ENCODE measurements at places on chromosomes 4 and X. TPM values are rescaled to one million over a fixed set of nuclear protein-coding genes. Genes with fewer than 3 reads are reported as not detected.

GRCh38 chr4:117773064-117773936 is 261.0 kb upstream of the NDST3 start:
- DNase-seq: no peak

DNA sequence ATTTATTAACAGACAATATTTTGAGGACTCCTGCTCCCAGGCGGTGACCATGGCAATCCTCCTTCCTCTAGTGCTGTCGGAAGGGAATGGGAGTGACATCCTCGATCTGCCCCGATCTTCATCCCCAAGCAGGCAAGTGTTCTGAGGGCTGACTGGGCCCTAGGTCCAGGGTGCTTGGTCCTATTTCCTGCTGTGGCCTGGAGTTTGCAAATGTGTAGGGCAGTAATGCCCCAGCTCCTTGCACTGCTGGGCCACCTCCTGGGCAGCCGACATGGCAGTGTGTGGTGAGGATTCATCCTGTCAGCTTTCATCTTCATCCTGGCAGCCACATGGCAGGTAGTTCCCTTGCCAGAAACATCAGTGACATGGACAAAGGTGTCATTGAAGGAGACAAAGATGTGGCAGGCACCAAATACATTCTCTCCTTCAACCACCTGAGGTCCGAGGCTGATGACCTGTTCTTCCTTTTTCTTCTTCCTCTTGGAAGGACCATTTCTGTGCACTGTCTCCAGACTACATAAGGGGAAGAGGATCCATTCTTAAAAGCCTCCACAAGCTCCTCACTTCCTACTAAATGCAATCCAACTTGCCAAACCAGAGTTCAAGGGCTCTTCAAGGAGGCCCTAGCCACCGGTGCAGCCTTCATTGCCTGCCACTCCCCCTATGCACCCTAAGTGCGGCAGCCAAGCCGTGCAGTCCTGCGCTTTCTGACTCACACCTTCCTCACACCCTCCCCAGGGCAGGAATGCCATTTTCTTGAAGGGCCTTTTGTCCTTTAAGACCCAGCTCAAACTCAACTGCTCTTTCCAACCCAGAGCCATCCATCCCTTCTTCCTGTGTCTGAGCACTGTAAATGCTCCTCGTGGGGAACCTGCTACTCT is 65.7 kb downstream of the TMEM154 start:
- peak; percentile 58 for DNase-seq

- DNase-seq: no peak
Measured at GRCh38 chr4:147509386-147509785, 28.5 kb downstream of the EDNRA start.

The RTL5 gene
- 4.4 TPM for total RNA-seq

GRCh38 chr4:70718811-70719604 is 2.8 kb upstream of the RUFY3 start:
- DNase-seq: no peak

DNA sequence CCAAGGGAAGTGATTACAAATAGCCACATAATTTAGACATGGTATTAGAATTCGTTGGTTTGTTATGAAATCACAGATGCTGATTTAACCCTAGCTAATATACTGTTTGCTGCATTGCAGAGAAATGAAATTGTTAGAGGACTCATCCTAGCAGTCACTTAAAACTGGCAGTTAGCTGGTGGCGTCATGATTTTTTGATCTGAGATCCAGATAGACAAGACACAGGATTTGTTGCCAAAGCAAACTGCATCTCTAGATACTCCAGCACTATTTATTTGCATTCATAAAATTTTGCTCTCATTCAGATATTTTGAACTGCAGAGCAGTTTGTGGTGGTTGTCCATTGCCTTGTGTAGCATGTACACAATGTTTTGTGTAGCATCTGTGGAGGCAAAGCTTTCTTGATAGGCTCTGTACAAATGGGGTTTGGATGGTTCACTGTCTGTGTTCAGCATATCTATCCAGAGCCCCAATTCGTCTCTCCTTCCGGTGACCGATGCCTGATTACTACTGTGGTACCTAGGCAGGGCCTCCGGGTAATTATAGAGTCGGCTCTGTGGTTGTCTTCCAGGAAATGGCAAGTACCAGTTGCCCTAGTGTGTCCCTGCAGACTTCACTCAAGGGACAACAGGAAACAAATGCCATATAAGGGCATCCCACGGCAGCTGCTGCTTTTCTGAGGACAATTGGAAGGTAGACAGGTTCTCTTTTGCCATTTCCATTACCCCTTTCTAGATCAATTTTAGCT is 30.1 kb upstream of the SPARCL1 start:
- no peak for DNase-seq

DNA sequence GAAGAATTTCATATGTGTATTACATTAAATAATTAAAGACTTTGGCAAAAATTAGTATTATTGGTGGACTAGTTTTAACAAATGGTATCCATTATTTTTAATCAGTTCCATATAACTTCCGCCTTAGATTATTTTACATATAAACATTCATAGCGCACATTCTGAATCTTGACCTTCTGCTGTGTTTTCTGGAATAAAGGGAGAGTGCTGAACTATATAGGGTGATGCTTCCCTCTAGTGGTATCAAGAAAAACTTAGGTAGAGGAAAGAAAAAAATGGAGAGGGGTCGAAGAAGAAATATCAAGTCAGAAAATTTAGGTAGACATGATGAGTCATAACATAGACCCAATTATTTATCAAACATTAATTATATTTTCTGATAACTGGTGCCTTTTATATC is 155.6 kb upstream of the PACRGL start:
- no peak for DNase-seq

GRCh38 chrX:44828008-44828605 is 15.7 kb upstream of the DUSP21 start:
- DNase-seq: no peak

Measured in vagina (tissue), 2 donors.